ENCODE measurements at places on chromosomes 11 and 22.
A peak's percentile ranks its signal among the peaks of the same experiment; 100 is the strongest.

GRCh38 chr22:35476341-35476740, 64.3 kb upstream of the RASD2 start:
- no peak for DNase-seq

GRCh38 chr11:111403051-111403726, 24.1 kb upstream of the POU2AF1 start:
- DNase-seq = no peak

DNA sequence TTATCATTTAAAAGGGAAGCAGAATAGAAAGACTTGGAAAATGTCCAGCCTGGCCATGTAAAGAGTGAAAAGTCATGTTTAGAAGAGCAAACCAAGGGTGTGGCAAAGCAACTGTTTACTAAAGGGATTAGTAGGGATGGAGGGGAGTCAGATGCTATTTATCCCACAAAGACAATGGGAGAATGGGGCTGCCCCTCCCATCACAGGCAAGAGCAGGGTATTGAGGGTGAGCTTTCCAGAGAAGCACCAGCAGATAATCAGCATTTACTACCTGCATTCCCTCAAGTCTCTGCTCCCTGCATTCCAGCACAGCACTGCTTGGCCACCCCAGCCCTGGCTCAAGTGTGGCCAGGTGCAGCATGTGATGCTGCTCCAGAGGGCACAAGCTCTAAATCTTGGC, 18.5 kb upstream of the QSER1 start:
- DNase-seq = no peak

DNA sequence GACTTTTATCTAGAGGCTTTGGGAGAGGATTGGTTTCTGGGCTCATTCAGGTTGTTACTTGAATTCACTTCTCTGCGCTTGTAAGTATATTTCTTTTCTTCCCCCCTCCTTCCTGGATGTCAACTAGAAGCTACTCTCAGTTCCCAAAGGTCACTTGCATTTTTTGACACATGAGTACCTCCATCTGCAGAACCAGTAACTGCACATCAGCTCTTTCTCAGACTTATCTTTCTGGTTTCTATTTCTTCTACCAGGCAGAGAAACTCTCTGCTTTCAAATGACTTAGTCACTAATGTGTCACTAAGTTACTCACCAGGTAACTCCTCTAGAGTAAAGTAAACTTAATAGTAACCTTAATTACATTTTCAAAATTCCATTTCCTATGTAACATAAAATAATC, 773.0 kb upstream of the LUZP2 start:
- no peak for DNase-seq

GRCh38 chr11:85027346-85027745, 599.8 kb downstream of the DLG2 start:
- no peak for DNase-seq

DNA sequence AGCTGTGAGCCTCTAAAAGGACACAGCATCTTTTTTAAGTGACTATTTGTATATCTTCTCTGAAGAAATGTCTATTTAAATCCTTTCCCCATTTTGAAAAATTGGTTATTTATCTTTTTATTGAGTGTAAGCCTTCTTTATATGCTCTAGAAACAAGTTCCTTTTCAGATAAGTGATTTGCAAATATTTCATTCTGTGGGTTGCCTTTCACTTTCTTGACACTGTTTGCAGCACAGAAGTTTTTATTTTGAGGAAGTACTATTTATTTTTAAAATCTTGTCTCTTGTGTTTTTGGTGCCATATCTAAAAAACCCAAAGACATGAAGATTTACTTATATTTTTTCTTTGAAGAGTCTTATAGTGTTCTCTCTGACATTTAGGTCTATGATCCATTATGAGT, 40.1 kb upstream of the LYVE1 start:
- no peak for DNase-seq

DNA sequence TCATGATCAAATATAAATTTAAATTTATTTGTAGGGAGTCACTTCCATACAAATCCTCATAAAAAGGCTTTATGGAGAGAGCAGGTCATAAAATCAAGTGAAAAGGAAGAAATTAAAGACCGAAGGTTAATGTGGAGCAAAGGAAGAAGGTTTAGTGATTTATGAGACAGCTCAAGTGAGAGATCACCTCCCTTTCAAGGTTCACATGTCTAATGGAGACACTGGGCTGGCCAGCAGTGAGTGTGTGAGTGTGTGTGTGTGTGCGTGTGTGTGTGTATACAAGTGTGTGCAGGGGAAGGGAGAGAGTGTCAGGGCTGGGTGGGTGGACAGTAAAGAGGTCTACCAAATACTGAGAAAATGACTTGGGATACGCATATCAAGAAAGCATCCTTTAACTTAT, 251.2 kb downstream of the FAT3 start:
- DNase-seq = no peak

DNA sequence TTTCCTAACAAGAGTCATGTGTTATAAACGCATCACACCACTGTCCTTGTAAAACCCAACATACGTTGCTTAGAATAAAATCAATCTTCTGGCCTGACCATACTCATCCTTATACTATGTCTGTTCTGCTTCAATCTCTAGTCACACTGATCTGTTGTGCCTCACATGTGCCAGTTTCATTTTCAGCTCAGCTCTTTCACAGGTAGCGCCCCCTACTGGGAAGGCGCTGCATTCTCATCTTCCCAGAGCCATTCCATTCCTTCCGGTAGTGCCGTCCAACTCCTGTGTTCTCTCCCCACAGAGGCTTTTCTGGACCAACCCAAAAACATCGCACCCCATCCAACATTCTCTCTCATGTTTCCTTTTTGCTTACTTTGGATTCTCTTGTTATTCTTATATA, 22.2 kb downstream of the CASP5 start:
- DNase-seq = peak; percentile 33

- DNase-seq = no peak
These were observed 30.1 kb downstream of the SBF2 start for GRCh38 chr11:10263929-10264328.

DNA sequence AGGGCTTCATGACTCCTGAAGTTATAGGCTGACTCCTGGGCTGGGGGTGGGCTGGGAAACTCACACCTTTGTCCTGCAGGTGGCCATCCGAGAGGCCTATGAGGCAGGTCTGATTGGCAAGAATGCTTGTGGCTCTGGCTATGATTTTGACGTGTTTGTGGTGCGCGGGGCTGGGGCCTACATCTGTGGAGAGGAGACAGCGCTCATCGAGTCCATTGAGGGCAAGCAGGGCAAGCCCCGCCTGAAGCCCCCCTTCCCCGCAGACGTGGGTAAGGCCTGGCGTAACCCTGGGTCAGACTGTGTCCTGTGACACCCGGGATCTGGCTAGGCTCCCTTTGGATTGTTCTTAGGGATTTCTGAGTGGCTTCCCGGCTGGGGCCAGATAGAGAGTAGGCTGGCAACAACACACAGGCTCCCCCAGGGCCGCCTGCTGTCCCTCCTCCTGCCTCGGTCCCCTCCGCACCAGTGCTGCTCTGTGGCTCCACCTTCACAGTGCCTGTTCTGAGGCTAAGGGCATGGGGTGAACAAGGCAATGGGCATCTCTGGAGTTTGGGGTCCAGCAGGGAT, 3.6 kb downstream of the NDUFV1 start:
- DNase-seq = no peak

GRCh38 chr11:61488651-61489291, 19.8 kb upstream of the LRRC10B start:
- no peak for DNase-seq

Data from activated T-cell treated with anti-CD3 and anti-CD28 coated beads for 48 hours (primary cell).